Stimulated activated CD8-positive, alpha-beta memory T cell treated with anti-CD3 and anti-CD28 coated beads, Interleukin-7, amount 100 ng/mL, for 4 hours (primary cell): ENCODE measurements at places on chromosomes 4 and X.

DNA sequence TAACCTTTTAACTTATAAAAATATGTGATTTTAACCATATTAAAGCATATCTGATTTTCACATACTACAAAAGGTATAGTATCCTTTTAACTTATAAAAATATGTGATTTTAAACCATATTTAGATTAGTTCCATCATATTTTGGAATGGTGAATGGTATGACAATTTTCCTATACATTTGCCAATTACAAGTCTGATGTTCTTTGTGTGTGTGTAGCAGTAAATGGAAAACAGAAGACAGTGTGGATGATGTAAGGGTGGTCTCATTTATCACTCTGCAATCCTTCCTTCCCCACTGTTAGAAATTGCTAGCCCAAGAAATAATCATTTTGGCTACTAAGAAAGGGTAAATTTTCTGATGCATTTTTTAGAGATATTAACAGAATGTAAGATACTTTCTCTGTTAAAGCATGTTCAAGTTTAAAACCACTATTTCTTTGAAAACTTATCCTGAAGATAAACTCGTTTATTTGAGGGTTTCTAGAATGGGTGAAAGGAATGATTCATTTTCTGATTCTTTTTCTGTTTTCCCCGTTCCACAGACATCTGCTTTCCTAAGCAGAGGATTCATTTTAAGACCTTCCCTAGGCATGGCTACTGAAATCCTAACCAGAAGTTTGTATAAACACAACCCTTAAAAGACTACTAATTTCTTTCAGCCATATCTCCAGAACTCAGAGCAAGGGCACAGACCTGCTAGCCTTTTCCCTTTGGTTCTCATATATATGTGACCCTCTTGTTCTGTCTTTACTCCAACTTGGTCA is 21.0 kb downstream of the NUDT6 start:
- no peak for DNase-seq

- no peak for DNase-seq
These were observed 210.7 kb upstream of the EOLA2 start for GRCh38 chrX:150148749-150149672.

DNA sequence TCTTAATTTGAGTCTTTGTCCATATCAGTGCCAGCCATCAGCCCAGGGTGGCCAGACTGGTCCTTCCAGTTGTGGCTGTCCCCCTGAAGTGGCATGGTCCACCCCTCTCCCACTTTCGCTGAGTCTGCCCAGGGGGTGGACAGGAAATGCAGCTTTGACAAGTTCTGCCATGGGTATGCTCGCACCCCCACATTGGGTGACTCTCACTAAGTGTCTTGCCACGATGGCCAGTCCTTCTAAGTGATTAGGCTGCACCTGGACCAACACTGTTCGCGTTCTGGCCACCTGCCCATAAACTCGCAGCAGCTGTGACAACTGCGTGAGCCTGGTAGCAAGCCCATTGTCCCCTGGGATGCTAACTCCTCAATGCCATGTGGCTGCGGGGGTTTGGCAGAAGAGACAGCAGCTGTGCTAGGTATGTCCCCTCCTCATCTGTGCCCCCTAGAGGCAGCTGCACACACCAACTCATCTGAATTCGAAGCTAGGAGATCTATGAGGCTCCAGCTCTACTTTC is 10.0 kb upstream of the LNX1 start:
- no peak for DNase-seq

DNA sequence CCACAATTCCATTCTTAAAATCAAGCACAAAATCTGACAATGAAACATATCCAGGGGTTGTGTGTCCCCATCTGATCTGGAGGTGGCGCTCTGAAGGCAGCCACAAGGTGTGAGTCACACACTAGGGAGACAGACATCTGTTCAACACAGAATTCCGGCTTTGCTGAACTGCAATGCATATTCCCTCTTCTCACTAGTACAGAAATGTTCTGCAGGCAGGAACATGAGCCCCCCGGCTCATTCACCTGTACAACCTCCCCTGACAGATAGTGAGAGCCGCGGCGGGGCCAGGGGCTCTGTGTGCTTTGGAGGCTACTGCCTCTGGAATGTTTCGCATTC is 41.9 kb downstream of the WDR1 start:
- no peak for DNase-seq

- no peak for DNase-seq
These were observed 57.0 kb upstream of the PROM1 start for GRCh38 chr4:16140879-16141249.

GRCh38 chrX:125101971-125102755 is 217.5 kb upstream of the TEX13C start:
- DNase-seq, result no peak

DNA sequence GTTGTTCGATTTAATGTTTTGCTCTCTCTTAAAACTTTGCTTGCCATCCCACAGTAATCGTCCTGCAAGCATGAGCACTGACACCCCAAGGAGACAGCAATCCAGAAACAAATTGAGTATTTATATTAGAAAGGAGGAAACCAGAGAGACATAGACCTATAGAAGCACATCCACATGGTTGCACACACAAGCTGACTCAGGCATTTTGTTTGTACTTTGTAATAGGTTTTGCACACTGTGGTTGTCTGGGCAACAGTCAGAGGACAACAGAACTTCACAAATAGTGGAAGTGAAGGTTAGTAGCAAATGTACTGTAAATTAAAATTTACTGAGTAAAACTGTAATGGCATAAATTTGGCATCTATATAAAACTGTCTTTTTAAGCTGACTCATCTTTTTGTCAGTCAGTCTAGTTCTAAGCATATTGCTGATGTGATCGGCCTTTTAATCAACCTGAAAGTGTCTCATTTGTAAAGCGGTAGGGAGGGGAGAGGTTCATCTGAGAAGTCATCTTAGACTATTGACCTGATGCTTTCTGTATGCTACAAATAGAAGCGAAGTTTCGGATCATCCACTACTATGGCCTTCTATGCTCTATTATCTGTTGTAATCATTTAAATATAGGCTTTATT is 1624.7 kb downstream of the ARAP2 start:
- no peak for DNase-seq

DNA sequence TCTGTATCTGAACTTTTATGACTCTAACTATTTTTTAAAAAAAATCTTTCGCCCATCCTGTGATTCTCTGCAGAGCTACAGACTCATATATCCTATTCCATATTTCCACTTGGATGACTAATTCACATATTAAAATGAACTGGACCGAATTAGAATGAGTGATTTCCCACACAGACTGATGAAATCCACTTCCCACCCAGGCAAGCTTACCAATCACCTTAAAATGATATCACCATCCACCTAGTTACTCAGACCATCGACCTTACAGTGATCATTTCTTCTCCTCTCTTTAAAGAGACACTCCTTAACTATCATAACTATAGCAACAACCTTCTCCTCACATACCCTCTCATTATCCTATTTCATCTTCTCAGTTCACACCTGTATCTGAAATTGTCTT is 34.1 kb upstream of the GUCY1B1 start:
- no peak for DNase-seq

DNA sequence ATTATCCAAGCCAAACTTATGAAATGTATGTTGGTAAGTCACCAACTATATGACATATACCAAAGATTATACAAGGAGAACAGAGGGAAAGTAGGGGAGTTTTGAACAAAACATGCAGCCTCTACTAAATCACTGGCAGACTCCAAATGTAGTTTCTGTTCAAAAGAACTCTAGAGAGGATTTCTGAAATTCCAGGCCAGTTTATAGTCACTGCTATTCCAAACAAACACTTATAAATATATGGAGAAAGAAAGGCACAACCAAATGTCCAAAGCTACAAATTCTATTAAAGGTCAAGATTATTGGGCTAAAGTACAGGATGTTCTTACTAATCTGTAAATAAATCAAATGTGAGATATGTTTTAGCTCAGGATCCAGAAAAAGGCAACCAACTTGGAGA is 2.7 kb upstream of the LRCH2 start:
- no peak for DNase-seq

DNA sequence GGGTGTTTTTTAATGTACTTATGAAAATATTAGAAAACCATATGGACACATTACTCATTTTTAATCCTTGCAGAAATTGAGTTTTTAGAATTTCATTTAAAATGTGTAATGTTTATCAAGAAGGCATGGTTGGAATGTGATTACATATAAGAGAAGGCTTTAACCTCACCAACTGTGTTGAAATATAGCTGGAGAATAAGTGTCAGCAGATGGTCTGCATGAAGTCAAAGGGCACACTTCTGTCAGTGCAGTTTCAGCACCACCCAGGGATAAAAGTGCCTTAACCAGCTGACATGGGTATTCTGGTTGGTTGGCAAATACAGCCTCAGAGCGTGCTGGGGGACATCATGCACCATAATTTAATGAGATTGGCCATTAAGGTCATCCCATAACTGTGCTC is 21.2 kb upstream of the ANTXR2 start:
- DNase-seq, result no peak

GRCh38 chr4:22607382-22607781 is 85.4 kb upstream of the GBA3 start:
- peak; percentile 1 for DNase-seq

- no peak for DNase-seq
These were observed 122.7 kb upstream of the DIPK2B start for GRCh38 chrX:45323387-45323786.

GRCh38 chr4:137677863-137678262 is 145.6 kb upstream of the PCDH18 start:
- DNase-seq, result no peak

- DNase-seq, result no peak
These were observed 103.5 kb upstream of the KCNIP4 start for GRCh38 chr4:22052076-22052475.

DNA sequence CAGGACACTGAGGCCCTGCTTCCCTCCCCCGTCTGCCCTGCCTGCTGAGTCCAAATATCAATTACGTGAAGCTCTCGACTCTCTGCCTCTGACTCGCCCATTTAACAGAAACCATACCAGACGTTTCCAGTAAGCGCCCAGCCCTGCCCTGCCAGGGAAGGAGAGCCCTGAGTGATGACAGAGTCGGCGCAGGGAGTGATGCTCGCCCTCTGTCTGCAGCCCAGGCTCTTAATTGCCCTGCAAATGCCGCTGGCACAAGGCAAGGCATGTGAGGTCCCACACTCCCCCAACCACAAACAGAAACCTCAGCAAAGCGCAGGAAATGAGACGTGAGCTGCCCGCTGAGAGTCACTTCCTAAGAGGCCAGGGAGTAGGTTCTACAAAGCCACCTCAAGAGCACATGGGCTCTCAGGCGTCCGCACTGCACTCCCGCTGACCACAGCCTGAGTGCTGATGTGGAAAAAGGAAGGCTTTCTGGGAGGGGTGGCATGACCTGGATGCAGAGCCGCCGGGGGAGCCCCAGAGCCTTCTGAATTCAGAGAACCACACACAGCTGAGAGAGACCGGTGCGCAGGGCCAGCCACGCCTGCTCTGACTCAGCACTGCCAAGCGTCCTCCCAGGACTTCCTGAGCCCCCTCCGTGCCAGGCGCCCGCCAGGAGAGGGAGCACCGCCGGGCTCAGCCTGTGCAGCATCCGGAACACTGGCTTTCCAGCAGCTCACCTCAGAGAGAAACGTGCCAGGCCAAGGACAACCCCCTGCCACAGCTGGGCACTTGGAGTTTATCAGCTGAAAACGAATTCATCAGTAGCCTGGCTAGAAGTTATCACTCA is 5.3 kb downstream of the ZFYVE28 start:
- DNase-seq, result peak; percentile 82

- no peak for DNase-seq
These were observed 353 bp upstream of the SMIM10 start for GRCh38 chrX:134990475-134990800.

DNA sequence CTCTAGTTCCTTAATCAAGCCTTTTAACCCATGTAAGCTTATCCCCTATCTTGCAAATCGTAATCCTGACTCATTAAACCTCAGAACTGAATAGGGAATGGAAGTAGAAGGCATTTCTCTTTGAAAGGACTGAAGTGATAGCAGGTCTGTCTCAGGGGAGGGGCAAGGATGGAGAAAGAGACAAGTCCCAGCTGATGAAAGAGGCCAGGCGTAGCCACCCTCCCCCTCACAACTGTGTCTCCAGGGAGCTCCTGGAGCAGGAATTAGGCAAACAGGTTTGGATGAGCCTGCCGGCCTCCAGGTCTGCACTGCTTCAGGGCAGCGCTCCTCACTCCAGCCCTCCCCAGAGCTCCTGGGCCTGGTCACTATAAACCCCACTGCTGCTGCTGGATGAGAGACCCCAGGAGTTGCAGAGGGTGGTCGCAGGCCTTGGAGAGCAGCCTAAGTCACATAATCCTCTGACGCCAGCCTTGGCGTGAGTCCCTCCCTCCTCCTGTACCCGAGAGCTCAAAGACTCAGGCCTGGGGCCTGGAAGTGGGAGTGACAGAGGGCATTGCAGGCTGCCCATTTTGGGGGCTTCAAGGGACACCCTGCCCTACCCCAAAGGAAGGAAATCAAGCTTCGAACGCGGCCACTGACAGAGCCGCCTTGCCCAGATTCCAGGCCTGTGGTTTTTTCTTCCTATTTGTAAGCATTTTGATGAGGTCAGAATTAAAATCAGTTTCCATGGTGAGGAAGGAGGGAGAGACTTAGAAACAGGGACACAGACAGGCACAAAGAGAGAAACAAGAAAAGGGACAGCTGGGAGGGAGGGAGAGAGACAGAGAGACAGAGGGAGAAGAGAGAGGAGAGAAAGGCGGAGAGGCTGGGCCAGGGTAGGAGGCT is 21.2 kb upstream of the MSX1 start:
- DNase-seq, result no peak

DNA sequence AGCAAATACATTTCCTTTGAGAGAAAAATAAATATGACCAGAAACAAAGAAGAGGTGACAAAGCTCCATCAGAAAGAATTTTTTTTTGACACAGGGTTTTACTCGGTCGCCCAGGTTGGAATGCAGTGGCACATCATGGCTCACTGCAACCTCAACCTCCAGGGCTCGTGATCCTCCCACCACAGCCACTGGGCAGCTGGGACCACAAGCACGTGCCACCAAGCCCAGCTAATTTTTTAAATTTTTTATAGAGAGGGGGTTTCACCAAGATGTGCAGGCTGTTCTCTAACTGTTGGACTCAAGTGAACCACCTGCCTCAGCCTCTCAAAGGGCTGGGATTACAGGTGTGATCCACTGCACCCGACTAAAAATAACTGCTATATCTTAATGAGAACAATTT is 10.3 kb downstream of the ADH5 start:
- DNase-seq, result no peak

GRCh38 chr4:155568641-155569220 is 97.9 kb upstream of the GUCY1A1 start:
- DNase-seq, result no peak

DNA sequence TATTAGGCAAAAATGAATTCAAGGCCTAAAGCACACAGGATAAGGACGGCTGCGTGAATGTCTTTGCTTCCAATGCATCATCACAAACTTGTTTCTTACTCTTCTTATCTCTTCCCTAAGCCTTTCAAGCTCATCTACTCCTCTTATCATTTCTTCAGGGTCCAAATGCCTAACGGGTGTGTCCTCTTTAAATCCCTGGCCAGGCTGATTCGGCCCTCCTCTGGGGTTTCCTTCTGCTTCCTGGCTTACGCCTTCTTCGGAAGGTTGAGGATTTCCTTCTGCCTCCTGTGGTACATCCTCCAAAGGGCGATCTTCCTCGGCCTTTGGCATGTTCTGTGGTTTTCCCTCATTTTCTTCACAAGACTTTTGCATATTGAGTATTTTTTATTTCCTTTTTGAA is 1.3 kb downstream of the TCEAL8 start:
- DNase-seq, result no peak

- DNase-seq, result no peak
These were observed 3.0 kb upstream of the KIT start for GRCh38 chr4:54654753-54655152.

GRCh38 chr4:147192679-147193078 is 247.0 kb upstream of the TTC29 start:
- no peak for DNase-seq

- DNase-seq, result no peak
These were observed 71.7 kb upstream of the RAI2 start for GRCh38 chrX:17932781-17933180.
